Left lung (tissue), 14 donors: ENCODE measurements at places on chromosomes 2 and 18. TPM values are rescaled to one million over a fixed set of nuclear protein-coding genes. Genes with fewer than 3 reads are reported as not detected.

- H3K4me3 ChIP-seq = peak overlapping the region; percentile 95
- H3K36me3 ChIP-seq = no peaks in the 10 kb centered on the region
- H3K27me3 ChIP-seq = no peaks in the 10 kb centered on the region
- DNase-seq = peak; percentile 37
- H3K27ac ChIP-seq = peak overlapping the region; percentile 92
These were observed 475 bp downstream of the B3GNT2 start for GRCh38 chr2:62196278-62196901.

- DNase-seq = no peak
- peaks cover 27% of the 10 kb centered on the region for H3K36me3 ChIP-seq
- no peak overlapping the region for H3K4me3 ChIP-seq
- H3K4me1 ChIP-seq = no peaks in the 10 kb centered on the region
These were observed 8.5 kb downstream of the ZNF2 start for GRCh38 chr2:95174031-95174542.

DNA sequence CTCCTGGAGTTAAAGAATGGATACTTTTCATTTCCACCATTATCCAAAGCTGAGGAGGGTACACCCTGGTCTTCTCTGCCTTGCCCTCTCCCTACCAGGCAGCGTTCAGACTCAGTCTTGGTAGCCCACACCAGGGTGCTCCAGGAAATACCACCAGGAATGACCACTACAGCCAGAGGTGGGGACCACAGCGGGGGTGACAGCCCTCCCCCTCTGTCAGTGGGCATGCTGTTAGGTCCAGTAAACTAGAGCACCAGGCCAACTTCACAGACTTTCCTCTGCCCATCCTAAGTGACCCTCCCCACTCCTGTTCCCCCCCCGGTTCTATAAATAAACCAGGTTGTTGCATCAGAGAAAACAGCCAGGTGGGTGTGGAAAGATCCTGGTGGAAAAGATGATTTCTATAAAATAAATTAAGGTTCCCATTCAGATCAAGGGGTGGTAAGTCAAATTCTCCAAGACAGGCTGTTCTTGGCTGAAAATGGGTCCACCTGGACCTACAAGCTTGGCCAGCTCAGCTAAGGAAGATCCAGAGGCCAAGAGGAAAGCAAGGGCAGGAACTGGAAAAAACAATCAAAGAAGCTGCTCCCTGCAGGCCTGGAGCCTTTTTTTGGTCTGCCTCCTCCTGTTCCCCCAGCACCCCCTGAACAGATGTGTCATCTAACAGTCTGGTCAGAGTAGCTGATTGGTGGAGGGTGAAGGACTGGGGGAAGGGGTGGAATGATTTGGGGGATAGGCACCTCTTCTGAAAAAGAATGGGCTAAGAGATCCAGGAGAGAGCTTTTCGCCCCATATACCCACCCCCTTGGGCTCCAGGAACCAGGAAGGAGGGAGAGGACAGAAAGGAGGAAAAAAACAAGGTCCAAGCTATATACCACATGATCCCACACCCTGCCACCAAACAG, 2.3 kb downstream of the RAB11FIP5 start:
- H3K4me1 ChIP-seq = peaks cover 39% of the 10 kb centered on the region
- H3K27ac ChIP-seq = no peak overlapping the region
- H3K4me3 ChIP-seq = peak overlapping the region; percentile 82
- no peak for DNase-seq
- no peaks in the 10 kb centered on the region for H3K27me3 ChIP-seq

DNA sequence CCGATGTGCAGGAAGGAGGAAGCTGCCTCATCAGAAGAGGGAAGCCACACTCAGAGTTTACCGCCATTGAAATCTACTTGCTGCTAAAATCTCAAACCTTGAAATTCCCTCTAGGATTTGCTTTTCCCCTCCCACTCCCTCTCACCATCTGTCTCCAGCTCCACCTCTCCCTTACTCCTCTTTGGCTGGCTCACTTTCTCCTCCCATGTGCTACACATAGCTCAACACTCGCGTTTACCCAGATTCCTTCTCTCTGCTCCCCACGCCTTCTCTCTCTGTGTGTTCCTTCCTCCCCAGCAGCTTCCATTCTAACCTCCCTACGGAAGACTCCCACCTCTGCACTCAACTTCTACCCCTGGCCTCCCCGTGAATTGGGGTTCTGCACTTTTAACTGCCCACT, 143.1 kb downstream of the DNER start:
- no peaks in the 10 kb centered on the region for H3K36me3 ChIP-seq
- H3K4me3 ChIP-seq = no peak overlapping the region
- no peak overlapping the region for H3K27ac ChIP-seq

- H3K27ac ChIP-seq = no peak overlapping the region
- H3K36me3 ChIP-seq = no peaks in the 10 kb centered on the region
- H3K4me3 ChIP-seq = no peak overlapping the region
- H3K27me3 ChIP-seq = no peaks in the 10 kb centered on the region
These were observed 36.7 kb downstream of the DYNC1I2 start for GRCh38 chr2:171723716-171724683.

DNA sequence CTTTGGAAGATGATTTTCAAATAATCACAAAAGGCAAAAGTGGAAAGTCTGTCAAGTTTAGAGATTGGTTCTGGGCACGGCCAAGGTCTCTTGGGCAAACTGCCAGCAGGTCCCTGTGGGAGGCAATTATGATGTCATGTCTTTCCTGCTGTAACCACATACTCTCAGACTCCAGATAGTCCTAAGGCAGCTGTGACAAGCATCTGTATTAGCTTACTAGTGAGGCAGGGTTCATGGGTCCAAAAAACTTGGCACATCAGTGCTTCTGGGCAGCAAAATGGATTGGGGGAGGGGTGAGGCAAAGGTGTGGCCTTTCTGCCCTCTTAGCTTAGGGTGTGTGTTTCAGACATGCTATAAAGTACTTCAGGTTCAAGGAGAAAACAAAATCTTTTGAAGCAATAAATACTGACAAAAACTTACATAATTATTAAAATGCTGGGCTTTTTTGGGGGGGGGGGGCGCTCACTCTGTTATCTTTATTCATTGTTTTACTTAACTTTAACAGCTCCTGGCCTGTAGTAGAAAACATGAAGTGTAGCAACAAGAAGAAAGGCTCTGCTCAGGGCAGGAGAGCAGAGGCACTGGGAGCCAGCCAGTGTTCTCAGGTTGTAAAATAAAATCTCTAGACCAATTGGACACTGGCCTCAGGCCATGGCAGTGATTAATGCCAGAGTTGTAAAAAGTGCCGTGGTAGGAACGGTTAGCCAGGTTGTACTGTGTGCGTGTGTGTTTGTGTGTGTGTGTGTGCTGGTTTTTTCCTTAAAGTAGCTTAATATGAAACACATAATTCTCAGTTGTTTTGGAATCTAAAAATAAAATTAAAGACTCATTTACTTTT, 14.3 kb upstream of the TANC1 start:
- H3K27me3 ChIP-seq = no peaks in the 10 kb centered on the region
- H3K27ac ChIP-seq = peak overlapping the region; percentile 5
- no peaks in the 10 kb centered on the region for H3K36me3 ChIP-seq
- DNase-seq = no peak
- H3K4me1 ChIP-seq = peaks cover 13% of the 10 kb centered on the region

- no peaks in the 10 kb centered on the region for H3K36me3 ChIP-seq
- no peak overlapping the region for H3K4me3 ChIP-seq
- no peaks in the 10 kb centered on the region for H3K4me1 ChIP-seq
These were observed 303.5 kb downstream of the HRH4 start for GRCh38 chr18:24763765-24764513.

GRCh38 chr2:3208179-3208578, 169.4 kb downstream of the EIPR1 start:
- no peak overlapping the region for H3K4me3 ChIP-seq

DNA sequence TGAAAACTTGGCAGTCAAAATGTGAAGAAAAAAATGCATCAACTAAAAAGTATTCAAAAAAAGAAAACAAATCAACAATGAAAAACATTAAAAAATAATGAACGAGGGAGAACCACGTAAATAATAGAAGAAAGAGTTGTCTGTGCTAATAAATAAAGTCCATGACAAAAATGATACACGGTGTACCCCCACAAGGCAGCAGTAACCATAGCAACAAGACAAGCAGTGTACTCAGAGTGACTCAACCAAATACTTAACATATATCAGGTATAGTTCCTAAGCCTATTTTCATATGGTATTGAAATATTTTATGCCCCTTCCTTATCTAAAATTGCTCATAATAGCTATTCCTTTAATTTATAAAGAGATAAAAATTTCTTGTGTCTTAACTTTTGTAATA, 162.3 kb upstream of the TMEM200C start:
- no peaks in the 10 kb centered on the region for H3K27me3 ChIP-seq
- no peaks in the 10 kb centered on the region for H3K4me1 ChIP-seq
- H3K36me3 ChIP-seq = no peaks in the 10 kb centered on the region
- H3K4me3 ChIP-seq = no peak overlapping the region
- no peak for DNase-seq

DNA sequence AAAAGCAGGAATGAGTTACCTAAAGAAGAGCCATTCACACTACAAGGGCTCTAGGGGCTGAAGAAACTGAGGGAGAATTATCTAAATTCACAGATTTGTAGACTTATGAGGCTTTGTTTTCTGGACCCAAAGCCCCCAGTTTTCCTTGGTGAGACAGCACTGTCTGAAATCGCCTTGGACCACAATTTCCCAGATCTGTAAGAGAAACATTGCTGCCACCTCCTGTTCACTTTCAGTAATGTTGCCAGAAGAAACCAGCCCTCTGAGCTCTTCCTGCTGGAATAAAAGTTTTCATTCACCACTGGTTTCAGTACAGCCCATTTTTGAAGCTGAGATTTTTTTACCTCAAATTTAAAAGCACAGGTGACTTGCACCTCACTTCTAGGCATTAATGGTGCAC, 169.2 kb downstream of the CDH20 start:
- H3K4me1 ChIP-seq = no peaks in the 10 kb centered on the region
- no peak for DNase-seq
- no peak overlapping the region for H3K4me3 ChIP-seq
- H3K36me3 ChIP-seq = no peaks in the 10 kb centered on the region
- no peaks in the 10 kb centered on the region for H3K27me3 ChIP-seq
- no peak overlapping the region for H3K27ac ChIP-seq

TAF4B gene
- total RNA-seq = 2.6 TPM

SULT1C2 gene
- 14.6 TPM for total RNA-seq

IL1RL2 gene
- 2.5 TPM for total RNA-seq

ADD2 gene
- 0.92 TPM for total RNA-seq
